Activated naive CD8-positive, alpha-beta T cell treated with anti-CD3 and anti-CD28 coated beads for 36 hours (primary cell): ENCODE measurements at places on chromosomes 6 and 20. TPM values are rescaled to one million over a fixed set of nuclear protein-coding genes. Genes with fewer than 3 reads are reported as not detected.

Gene ZC2HC1B
- total RNA-seq = not detected

DNA sequence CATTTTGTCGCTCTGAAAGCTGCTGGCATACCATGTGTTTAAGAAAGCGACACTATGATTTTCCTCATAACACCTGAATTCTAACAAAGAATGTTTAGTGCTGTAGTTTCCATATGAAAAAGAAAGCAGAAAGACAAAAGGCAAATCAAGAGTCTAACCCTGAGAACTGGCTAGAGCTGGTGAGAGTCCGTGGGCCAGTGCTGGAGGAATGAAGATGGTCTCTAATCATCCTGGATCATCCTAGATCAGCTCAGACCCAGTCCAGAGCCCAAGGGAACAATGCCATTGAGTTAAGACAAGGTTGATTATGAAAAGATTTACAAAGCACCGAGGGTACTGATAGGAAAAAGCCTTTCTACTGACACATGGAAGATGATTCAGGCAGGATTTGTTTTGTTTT lies 73.0 kb upstream of the MYLIP start:
- no peak overlapping the region for H3K4me3 ChIP-seq
- H3K27me3 ChIP-seq = peaks cover 3% of the 10 kb centered on the region
- H3K4me1 ChIP-seq = no peaks in the 10 kb centered on the region
- H3K27ac ChIP-seq = no peak overlapping the region
- H3K36me3 ChIP-seq = no peaks in the 10 kb centered on the region

DNA sequence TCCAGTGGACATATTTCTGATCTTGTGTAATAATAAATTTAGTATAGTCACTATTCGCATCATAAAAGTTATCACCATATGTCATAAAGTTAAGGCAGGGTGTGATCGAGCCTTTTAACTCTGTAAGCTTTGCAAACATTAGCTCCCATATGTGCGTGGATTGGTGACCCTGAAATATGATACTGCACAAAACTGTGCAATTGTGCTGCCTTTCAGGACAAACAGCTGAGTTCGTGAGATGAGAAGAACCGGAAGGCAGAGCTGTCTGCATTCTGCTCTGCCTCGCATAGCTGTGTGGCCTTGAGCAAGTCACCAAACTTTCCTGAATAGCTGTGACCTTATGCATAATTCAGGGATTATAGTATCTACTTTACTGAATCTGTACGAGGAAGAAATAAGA lies 3.2 kb upstream of the PLEKHG1 start:
- no peak overlapping the region for H3K27ac ChIP-seq
- H3K27me3 ChIP-seq = peaks cover 36% of the 10 kb centered on the region
- H3K4me3 ChIP-seq = no peak overlapping the region
- H3K4me1 ChIP-seq = peaks cover 17% of the 10 kb centered on the region

DNA sequence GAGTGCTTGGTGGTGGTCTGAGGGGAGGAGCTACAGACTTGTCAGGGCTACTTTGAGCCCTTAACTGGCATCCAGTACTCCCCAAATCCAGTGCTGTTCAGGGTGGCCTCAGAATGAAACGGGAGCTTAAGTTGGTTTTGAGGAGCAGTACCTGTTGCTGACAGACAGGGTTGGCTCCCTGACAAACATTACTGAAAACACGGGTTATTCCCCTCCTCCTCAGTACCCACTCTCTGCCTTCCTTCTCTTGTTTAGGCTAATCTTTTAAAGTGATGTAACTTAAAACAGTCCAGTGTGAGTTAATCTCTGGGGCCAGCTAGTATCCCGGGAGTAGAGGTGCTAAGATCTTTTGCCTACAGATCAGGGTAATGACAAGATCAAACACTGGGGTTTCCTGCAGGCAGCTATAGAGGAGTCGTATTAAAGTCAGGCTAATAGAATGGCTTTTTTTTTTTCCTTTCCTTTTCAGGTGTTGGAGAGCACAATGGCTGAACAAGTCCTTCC lies 3.7 kb downstream of the TNFAIP3 start:
- DNase-seq = peak; percentile 61
- H3K4me3 ChIP-seq = peak overlapping the region; percentile 100
- H3K36me3 ChIP-seq = peaks cover 86% of the 10 kb centered on the region
- peak overlapping the region; percentile 91 for H3K27ac ChIP-seq
- H3K27me3 ChIP-seq = no peaks in the 10 kb centered on the region

Gene NINL
- total RNA-seq = 2.2 TPM

Gene DNAH8
- total RNA-seq = not detected

GRCh38 chr20:9551808-9552550 lies 37.6 kb downstream of the LAMP5 start:
- no peaks in the 10 kb centered on the region for H3K27me3 ChIP-seq
- H3K4me1 ChIP-seq = no peaks in the 10 kb centered on the region
- H3K4me3 ChIP-seq = no peak overlapping the region
- H3K36me3 ChIP-seq = no peaks in the 10 kb centered on the region
- no peak overlapping the region for H3K27ac ChIP-seq
- no peak for DNase-seq

Gene MOXD1
- not detected for total RNA-seq

DNA sequence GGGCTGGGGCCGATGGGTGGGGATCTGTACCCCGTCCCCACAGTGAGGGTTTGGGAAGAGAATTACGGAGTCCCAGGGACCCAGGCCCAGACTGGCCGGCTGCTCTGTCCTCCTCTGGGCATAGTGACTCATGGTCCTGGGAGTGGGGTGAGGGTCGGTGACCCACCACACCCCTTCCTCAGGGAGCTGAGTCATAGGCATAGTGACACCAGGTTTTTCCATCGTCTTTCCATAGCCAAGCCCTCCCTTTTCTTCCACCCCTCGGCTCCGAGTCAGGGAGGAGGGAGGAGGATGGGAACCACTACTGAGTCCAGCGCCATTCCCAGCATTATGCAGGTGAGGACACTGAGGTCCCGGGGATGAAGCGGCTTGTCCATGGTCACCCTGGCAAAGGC lies 8.9 kb downstream of the CYP21A2 start:
- H3K27me3 ChIP-seq = no peaks in the 10 kb centered on the region
- no peaks in the 10 kb centered on the region for H3K36me3 ChIP-seq
- H3K4me1 ChIP-seq = peaks cover 4% of the 10 kb centered on the region
- no peak for DNase-seq

Gene DEFB132
- not detected for total RNA-seq

Gene RUNX2
- 5.8 TPM for total RNA-seq

GRCh38 chr20:32507998-32508774 lies 76.9 kb downstream of the NOL4L start:
- peak overlapping the region; percentile 88 for H3K27ac ChIP-seq
- peak; percentile 31 for DNase-seq
- peak overlapping the region; percentile 9 for H3K4me3 ChIP-seq
- peaks cover 37% of the 10 kb centered on the region for H3K36me3 ChIP-seq
- peaks cover 76% of the 10 kb centered on the region for H3K4me1 ChIP-seq

- no peak overlapping the region for H3K27ac ChIP-seq
- no peak for DNase-seq
- H3K27me3 ChIP-seq = no peaks in the 10 kb centered on the region
These were observed 118.4 kb downstream of the BANF2 start for GRCh38 chr20:17818187-17818586.

GRCh38 chr20:36385503-36385902 lies 79.4 kb downstream of the DLGAP4 start:
- H3K27ac ChIP-seq = no peak overlapping the region
- H3K4me1 ChIP-seq = no peaks in the 10 kb centered on the region
- no peaks in the 10 kb centered on the region for H3K36me3 ChIP-seq
- H3K27me3 ChIP-seq = no peaks in the 10 kb centered on the region
- no peak overlapping the region for H3K4me3 ChIP-seq

- H3K36me3 ChIP-seq = no peaks in the 10 kb centered on the region
- H3K4me1 ChIP-seq = no peaks in the 10 kb centered on the region
- no peak overlapping the region for H3K27ac ChIP-seq
- H3K4me3 ChIP-seq = no peak overlapping the region
- no peak for DNase-seq
- H3K27me3 ChIP-seq = no peaks in the 10 kb centered on the region
These were observed 504.8 kb downstream of the MEI4 start for GRCh38 chr6:78157606-78158005.

Gene HRH3
- not detected for total RNA-seq

Gene PGM3
- total RNA-seq = 14.6 TPM

- no peaks in the 10 kb centered on the region for H3K27me3 ChIP-seq
- DNase-seq = no peak
These were observed 84.1 kb downstream of the BTBD9 start for GRCh38 chr6:38555606-38556005.

Gene R3HDML
- total RNA-seq = not detected

Gene BNIP5
- total RNA-seq = not detected

Gene KCNQ5
- total RNA-seq = 15.8 TPM

DNA sequence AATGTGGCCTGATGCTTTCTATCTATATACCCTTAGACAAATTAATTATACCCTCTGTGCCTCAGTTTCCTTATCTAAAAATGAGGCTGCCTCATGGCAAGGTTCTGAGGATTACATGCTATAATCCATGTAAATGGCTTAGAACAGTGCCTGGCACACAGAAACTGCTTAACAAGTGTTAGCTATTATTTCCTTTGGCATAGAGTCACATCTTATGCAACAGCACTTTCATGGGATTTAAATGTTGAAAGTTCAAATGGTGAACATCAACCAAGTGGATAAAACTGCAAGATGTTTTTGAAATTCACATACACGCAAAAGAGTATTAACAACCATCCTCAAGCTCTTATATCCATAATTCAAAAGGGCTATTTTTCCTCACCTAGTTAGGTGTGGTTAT lies 202.8 kb upstream of the JAG1 start:
- H3K27ac ChIP-seq = no peak overlapping the region
- no peaks in the 10 kb centered on the region for H3K4me1 ChIP-seq
- H3K4me3 ChIP-seq = no peak overlapping the region
- H3K27me3 ChIP-seq = no peaks in the 10 kb centered on the region

GRCh38 chr6:53956068-53956711 lies 155.1 kb upstream of the MLIP start:
- H3K36me3 ChIP-seq = no peaks in the 10 kb centered on the region
- H3K4me1 ChIP-seq = no peaks in the 10 kb centered on the region
- peak; percentile 32 for DNase-seq
- H3K27me3 ChIP-seq = peaks cover 3% of the 10 kb centered on the region
- H3K27ac ChIP-seq = no peak overlapping the region

Gene HLA-DQB2
- not detected for total RNA-seq

Gene MLN
- not detected for total RNA-seq

- no peak overlapping the region for H3K27ac ChIP-seq
- DNase-seq = no peak
- H3K4me3 ChIP-seq = no peak overlapping the region
- peaks cover 11% of the 10 kb centered on the region for H3K27me3 ChIP-seq
- H3K36me3 ChIP-seq = no peaks in the 10 kb centered on the region
These were observed 622.9 kb downstream of the UTRN start for GRCh38 chr6:144908004-144908403.

Gene KIF6
- 0.96 TPM for total RNA-seq

Gene GRIK2
- total RNA-seq = not detected

Gene KCNK16
- not detected for total RNA-seq

DNA sequence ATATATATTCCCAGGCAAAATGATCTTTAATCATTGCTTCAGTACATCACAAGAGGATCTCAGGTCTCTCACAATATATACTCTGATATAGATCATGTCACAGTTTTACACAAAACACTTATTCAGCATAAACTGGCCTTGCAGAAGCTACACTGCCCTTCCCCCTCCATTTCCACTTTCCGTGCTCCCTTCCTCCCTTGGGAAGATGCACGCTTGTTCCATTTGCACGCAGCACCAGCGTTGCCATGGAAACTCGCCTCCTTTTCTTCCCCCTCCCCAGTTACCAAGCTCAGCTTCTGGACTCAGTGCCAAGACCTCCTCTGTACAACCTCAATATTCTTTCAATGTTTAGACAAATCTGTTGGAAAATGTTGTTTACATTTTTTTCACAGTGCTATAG lies 154.6 kb downstream of the RFPL4B start:
- no peaks in the 10 kb centered on the region for H3K27me3 ChIP-seq
- DNase-seq = no peak
- H3K4me3 ChIP-seq = no peak overlapping the region
- no peaks in the 10 kb centered on the region for H3K36me3 ChIP-seq
- no peaks in the 10 kb centered on the region for H3K4me1 ChIP-seq
- H3K27ac ChIP-seq = no peak overlapping the region

DNA sequence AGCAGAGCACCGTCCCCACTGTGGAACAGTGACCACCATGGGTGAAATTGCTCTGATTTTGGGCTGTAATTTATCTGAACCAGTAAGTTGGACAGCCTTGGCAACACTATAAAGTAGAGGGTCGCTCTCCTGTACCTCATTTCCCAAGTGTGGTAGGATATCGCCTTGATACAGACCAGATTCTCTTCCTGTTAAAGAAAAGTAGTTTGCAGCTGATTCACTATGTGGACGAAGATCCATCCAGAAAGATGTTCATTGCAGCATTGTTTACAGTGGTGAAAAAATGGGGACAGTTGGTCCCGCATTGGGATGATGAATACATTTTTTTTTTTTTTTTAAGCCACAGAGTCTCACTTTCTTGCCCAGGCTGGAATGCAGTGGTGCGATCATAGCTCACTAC lies 74.3 kb downstream of the SLX4IP start:
- H3K4me1 ChIP-seq = peaks cover 22% of the 10 kb centered on the region
- no peaks in the 10 kb centered on the region for H3K27me3 ChIP-seq

Gene WFDC2
- not detected for total RNA-seq

Gene FAM217A
- total RNA-seq = not detected

- no peak overlapping the region for H3K4me3 ChIP-seq
- no peaks in the 10 kb centered on the region for H3K36me3 ChIP-seq
- H3K4me1 ChIP-seq = peaks cover 7% of the 10 kb centered on the region
- no peak overlapping the region for H3K27ac ChIP-seq
These were observed 71.8 kb downstream of the ALDH8A1 start for GRCh38 chr6:134878136-134878535.

GRCh38 chr6:89034586-89035251 lies 45.8 kb upstream of the PNRC1 start:
- H3K27me3 ChIP-seq = no peaks in the 10 kb centered on the region
- peaks cover 11% of the 10 kb centered on the region for H3K36me3 ChIP-seq
- DNase-seq = no peak

Gene PBOV1
- total RNA-seq = not detected

DNA sequence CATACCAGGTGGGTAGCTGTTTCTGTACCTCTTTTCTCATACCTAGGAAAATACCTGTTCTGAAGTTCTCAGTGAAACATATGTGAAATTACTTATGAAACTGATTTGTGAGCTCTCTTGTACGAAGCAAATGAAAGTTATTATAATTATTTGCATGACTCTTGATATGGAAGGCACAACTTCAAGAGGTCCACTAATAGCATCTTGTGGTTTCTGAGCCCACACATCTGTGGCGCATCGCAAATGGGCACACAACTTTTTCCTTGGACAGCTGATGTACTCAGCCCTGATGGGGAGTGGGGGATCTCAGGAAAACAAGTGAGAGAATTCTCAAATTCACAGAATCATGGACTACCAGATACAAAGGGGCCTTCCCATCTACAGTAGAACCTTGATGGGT lies 432.3 kb downstream of the CD83 start:
- H3K27ac ChIP-seq = no peak overlapping the region
- no peak for DNase-seq
- H3K36me3 ChIP-seq = no peaks in the 10 kb centered on the region
- H3K27me3 ChIP-seq = no peaks in the 10 kb centered on the region
- H3K4me1 ChIP-seq = no peaks in the 10 kb centered on the region

DNA sequence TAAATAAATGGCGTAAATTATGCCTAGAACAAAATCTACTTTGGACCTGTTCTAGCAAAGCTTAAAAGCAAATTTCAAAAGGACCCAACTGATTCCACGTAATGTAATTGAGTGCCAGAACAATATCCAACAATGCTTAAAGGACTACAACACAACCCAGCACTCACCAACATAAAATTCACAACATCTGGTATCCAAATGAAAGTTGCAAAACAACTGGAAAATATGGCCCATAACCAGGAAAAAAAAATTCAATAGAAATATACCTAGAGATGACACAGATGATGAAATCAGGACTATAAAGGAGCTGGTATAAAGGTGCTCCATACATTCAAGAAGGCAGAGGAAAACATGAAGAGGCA lies 14.1 kb downstream of the TUBB2B start:
- H3K27me3 ChIP-seq = peaks cover 41% of the 10 kb centered on the region
- no peaks in the 10 kb centered on the region for H3K36me3 ChIP-seq
- no peak for DNase-seq
- no peak overlapping the region for H3K27ac ChIP-seq
- peaks cover 26% of the 10 kb centered on the region for H3K4me1 ChIP-seq
- no peak overlapping the region for H3K4me3 ChIP-seq
